Astrocyte of the cerebellum (primary cell): ENCODE measurements at places on chromosomes 6 and 20.

DNA sequence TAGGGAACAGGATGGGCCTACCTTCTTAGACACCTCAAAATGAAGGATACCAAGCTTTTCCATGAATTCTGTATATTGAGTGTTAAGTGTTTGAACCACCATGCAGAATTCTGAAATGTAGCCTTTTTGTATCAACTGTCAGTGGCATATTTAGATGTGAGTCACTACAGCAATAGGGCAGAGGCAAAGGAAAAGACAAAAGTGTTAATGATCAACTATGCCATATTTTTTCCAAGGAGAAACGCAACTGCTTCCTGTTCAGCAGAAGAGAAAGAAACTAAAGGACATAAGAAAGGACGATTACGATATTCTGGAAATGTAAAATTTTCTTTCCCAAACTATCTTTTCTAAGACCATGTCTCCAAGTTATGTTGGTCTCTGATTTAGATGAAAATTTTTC is 104.6 kb upstream of the RSPO3 start:
- DNase-seq = no peak

DNA sequence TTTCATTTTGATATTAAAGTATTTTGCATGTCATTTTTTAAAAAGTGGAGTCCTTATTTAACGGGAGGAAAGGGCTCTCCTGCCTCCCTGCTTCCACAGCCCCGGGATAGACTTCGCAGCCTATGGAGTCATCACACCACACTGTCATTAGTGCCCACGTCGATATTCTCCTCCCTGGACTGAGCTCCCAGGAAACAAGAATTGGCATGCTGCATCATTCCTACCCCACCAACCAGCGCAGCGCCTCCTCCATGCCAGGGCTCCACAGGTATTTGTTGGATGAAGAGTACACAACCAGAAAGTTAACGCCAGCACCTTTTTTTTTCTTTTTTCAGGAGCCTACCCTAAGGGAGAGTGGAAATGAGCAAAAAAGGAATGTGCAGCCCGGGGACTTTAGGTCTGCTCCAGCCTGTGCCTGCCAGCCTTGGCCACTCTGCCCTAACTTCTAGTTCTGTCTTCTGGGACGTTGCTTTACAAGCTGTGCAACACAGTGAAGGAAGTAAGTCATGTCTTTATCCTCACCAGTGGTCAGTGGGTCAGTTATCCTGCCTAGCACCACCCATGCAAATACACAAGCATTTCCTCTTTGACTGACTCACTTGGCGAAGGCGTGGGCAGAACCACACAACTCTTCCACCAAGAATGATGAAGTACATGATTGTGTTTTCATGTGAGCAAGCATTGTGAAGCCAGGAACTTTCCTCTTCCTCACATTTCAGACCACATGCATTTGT is 180.7 kb upstream of the UST start:
- DNase-seq = peak; percentile 53

GRCh38 chr6:137217801-137218472 is 1.2 kb downstream of the IFNGR1 start:
- no peak for DNase-seq

DNA sequence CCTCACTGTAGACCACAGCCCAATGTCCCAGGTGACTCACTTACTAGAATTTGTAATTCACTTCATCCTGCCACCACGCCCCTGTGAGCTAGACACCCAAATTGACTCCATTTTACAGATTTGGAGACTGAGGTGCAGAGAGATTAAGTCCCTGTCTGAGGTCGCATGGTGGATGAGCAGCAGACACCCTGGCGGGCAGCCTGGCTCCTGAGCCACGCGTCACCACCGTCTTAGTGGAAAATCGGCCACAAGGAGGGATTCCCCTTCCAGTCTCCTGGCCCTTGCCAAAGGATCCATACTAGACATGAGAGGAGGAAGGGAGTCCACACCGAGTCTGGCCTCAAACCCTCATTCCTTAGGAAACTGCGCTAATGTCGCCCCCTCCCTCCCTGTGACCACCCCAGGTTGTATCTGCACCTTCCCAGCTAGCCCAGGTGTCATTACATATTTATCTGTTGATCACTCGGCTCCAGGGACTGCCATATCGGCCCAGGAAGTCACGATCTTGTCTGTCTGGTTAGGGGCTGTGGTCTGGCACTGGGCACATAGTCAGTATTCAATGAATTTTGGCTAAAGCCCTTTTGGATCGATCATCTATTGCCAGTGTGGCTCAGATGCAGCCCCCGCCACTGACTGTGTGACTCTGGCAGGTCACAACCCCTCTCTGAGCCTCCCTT is 25.7 kb upstream of the PTGIS start:
- DNase-seq = no peak

DNA sequence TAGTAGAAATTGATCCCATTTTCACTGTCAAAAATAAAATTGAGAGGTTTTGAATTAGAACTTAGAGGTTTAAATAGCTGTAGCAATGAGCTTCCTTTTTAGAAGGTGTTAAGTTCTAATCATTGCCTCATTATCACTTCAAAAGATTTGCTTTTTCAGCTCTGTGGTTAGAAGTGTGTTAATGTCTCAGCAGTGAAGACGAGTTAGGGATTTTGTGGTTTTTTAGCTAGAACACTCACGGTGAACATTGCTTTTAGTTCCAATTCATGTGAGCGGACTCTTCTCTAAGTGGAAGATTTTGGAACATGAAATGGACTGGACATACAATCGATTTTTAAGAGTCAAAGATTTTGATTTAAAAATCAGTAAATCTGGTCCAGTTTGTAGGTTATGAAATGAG is 12.7 kb upstream of the IFNGR1 start:
- no peak for DNase-seq

- DNase-seq = no peak
Measured at GRCh38 chr6:44682987-44683779, 295.7 kb downstream of the CDC5L start.

- DNase-seq = no peak
Measured at GRCh38 chr20:36836591-36837269, 39.2 kb upstream of the TLDC2 start.

- DNase-seq = no peak
Measured at GRCh38 chr6:128512296-128512695, 8.1 kb downstream of the PTPRK start.

- DNase-seq = no peak
Measured at GRCh38 chr6:169710009-169710408, 8.1 kb downstream of the C6orf120 start.

GRCh38 chr6:124011180-124011579 is 207.5 kb downstream of the NKAIN2 start:
- no peak for DNase-seq

DNA sequence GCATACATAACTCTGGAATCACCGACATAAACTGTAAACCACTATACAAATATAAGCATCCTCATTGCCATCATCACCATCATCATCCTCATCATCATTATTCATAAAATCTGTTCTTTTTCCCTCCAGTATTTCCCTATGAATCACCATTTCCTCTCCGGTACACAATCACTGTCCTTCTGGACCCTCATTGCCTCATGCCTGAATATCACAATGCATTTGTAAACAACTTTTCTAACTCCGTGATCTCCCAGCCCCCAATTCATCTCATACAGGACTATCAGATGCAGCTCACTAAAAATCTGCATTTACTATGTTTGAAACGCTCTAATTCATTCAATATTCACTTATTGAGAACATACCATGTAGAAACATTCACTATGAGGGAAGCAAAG is 339.7 kb downstream of the TBC1D32 start:
- DNase-seq = no peak

GRCh38 chr6:144315981-144316861 is 31.1 kb downstream of the UTRN start:
- no peak for DNase-seq

DNA sequence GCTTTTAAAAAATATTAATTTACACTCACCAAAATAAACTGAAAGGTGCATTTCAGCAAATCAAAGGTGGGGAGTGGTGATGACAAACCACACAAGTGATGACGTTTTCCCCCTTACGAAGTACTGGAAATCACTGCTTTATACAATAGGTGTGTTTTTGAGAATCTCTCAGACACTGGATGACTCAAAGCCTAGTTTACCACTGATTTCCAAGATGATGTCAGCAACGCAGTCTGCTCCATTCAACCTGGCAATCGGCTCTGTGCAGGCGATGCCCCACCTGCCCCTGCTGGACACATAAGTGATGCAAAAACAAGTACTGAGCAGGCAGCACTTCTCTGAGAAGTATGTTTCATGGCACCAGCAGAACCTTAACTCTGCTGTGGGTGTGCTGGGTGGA is 114.4 kb downstream of the SOD2 start:
- no peak for DNase-seq

- DNase-seq = no peak
Measured at GRCh38 chr6:156378853-156379252, 398.3 kb upstream of the ARID1B start.

GRCh38 chr6:12916420-12917136 is 200.0 kb downstream of the PHACTR1 start:
- no peak for DNase-seq

- no peak for DNase-seq
Measured at GRCh38 chr6:161445021-161445799, 171.3 kb upstream of the AGPAT4 start.

GRCh38 chr6:168420084-168420483 is 20.9 kb upstream of the SMOC2 start:
- DNase-seq = no peak

DNA sequence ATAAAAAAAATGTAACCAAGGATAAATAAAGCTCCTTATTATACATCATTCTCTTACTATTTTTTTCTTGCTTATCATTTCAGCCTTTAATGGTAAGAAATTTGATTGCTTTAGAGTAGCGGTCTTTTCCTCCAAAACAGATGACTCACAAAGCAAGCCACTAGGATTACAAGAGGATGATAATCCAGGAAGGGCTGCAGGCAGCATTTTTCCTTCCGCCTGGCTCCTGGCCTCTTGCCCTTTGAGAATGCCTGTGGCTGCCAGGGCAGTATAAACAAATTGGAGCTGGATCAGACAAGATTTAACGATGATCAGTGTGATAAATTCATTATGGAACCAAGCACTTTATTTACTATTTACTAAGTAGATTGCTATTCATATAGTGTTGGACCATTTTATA is 9.7 kb upstream of the FBXL4 start:
- peak; percentile 50 for DNase-seq

GRCh38 chr6:42787063-42787472 is 5.2 kb downstream of the BICRAL start:
- DNase-seq = no peak
